ENCODE measurements at places on chromosomes 4 and X.

DNA sequence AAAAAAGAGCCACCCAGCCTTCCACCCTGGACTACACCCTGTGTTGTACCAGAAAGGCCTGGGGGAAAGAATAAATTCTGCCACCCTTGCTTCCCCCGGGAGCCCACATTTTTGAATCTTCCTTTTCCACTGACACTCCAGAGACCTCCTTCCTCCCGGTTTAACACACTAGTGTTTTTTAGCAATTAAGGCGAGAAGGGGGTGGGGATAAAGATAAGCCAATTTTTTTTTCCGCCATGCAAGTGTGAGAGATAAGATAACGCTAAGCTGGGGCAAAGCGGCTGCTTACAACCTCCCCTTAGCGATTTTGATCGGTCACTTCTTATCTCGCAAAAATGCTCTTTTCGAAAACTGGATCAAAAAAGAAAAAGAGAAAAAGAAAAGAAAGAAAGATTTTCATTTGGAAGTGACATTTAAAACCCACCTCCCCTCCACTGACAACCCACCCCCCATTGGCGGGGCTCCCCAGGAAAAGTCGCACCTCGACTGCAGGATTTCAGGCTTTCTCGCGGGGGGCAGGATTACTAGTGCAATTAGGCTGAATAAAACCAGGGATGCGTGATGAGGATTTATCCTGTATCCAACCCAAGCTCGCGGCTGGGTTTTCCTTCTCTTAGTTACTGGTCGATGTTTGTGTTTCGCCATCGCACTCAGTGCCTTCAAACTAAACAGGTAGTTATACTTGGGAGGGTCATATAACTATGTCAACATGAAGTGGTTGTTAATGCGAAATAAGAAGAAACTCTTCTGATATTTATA lies 6.0 kb upstream of the BCOR start:
- H3K4me1 ChIP-seq, result peaks cover 19% of the 10 kb centered on the region
- no peak for DNase-seq
- H3K27ac ChIP-seq, result no peak overlapping the region
- peak overlapping the region; percentile 51 for H3K4me3 ChIP-seq

GRCh38 chr4:20281453-20281852 lies 29.7 kb downstream of the SLIT2 start:
- no peak overlapping the region for H3K27ac ChIP-seq
- no peaks in the 10 kb centered on the region for H3K27me3 ChIP-seq
- no peaks in the 10 kb centered on the region for H3K36me3 ChIP-seq
- no peaks in the 10 kb centered on the region for H3K4me1 ChIP-seq

DNA sequence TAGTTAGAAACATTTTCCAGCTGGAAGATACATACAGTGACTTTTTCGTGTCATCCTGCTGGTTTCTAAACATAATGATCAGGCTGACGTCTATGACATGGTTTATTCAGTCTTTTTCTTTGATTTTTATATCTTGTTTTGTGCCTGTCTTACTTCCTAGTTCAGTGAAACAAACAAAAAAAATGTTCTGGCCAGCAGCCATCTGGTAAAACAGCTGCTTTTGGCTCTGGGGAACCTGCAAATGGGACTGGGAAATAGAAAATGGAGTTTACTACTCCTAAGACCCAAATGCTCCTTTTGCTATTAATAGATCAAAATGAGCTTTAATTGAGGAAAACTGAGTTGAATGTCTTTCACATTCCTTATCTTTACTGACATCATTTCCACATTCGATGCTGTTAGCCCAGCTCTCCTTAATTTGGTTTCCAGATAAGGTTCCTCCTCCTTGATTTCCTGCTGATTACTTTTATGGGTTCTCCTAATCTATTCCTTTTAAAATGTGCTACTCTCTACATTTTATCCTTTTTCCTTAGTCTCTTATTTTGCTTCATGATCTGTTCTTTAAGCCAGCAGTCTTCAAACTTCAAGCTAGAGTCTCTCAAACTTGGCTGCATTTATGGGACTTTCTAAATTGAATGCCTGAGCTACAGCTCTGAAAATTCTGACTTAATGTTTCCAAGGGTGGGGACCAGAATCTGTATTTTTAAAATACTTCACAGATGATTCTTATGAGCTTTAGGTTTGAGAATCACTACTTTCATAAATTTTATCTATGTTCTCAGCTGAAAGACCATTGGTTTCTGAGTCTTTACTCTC lies 499.5 kb downstream of the ANKRD50 start:
- no peaks in the 10 kb centered on the region for H3K4me1 ChIP-seq
- H3K4me3 ChIP-seq, result no peak overlapping the region
- no peak overlapping the region for H3K27ac ChIP-seq
- DNase-seq, result no peak

GRCh38 chr4:162350331-162350730 lies 186.5 kb upstream of the FSTL5 start:
- DNase-seq, result no peak
- no peaks in the 10 kb centered on the region for H3K36me3 ChIP-seq
- H3K27me3 ChIP-seq, result no peaks in the 10 kb centered on the region
- H3K4me3 ChIP-seq, result no peak overlapping the region

DNA sequence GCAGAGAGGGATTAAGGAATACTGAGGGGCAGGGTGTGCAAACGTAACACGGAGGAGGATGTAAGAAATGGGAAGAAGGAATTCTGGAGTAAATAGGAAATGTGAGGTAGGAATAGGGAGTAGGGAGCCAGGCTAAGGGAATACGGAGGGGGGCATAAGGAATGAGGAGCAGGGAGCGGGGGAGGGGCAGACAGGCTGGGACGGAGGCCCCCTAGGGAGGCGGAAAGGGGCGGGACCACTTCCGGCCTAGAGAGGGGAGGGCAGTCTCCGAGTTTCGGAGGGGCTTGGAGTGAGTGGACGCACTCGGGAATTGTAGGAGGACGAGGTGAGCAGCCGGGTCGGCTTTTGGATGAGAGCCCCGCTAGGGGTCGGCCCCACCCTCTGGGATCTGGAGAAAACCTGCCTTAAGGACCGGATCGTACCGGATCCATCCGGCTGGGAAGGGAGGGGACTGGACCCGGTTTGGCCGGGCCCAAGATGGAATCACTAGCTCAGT lies 612 bp downstream of the MAGED2 start:
- peak overlapping the region; percentile 91 for H3K4me3 ChIP-seq
- peaks cover 15% of the 10 kb centered on the region for H3K36me3 ChIP-seq
- H3K27me3 ChIP-seq, result peaks cover 18% of the 10 kb centered on the region
- H3K4me1 ChIP-seq, result peaks cover 29% of the 10 kb centered on the region
- DNase-seq, result peak; percentile 41
